ENCODE measurements at places on chromosomes 7 and 10.

- DNase-seq = no peak
Observed at GRCh38 chr10:51072921-51073434, 1.3 kb upstream of the PRKG1 start.

DNA sequence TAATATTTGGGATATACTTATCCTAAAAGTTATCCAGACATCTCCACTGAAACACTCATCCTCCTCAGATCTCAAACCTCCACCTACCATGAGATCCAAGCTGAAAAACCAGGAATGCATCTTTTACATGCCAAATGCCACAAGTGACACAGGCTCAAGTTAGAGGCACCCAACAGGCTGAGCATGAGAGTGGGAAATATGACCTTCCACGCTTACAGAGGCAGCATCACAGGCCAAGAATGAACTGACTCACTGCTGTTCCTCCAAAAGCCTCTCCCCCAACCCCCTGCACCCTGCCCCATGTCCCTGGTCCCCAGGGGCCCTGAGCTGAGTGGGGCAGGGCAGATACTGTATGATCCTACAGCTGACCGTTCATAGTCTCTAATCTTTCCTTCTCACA is 4.8 kb upstream of the MTPAP start:
- no peak for DNase-seq

DNA sequence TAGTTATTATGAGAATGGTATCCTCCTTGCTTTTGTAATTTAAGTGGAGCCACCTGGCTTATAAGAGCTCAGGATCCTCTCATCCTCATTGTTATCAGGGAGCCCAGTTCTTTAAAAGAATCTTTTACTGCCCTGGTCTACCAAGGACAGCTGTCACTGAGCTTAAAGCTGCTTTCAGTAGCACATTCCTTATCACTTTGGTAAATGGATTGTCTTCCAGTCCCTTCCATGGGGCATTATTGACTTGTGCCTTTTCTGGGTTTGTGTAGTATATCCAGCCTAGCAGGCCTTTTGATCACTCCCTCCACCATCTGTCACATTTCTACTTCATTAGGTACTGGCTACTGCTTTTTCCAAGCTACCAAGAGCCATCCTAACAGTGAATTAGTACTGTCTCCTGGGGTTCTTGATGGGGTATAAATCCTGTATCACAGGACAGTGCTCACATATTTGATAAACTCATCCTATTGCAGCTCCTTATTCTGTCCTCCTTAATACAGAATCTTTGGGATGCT is 208.9 kb downstream of the TMEM26 start:
- no peak for DNase-seq

GRCh38 chr7:119270045-119270464 is 1002.9 kb upstream of the KCND2 start:
- DNase-seq = no peak

- no peak for DNase-seq
Observed at GRCh38 chr10:6267941-6268340, 65.2 kb downstream of the PFKFB3 start.

- DNase-seq = no peak
Observed at GRCh38 chr7:76428868-76429805, 4.4 kb downstream of the ZP3 start.

- no peak for DNase-seq
Observed at GRCh38 chr10:101014966-101015581, 15.5 kb downstream of the LZTS2 start.

GRCh38 chr7:38020121-38020785 is 99.8 kb downstream of the EPDR1 start:
- no peak for DNase-seq

- no peak for DNase-seq
Observed at GRCh38 chr7:108402865-108403264, 53.4 kb downstream of the NRCAM start.

DNA sequence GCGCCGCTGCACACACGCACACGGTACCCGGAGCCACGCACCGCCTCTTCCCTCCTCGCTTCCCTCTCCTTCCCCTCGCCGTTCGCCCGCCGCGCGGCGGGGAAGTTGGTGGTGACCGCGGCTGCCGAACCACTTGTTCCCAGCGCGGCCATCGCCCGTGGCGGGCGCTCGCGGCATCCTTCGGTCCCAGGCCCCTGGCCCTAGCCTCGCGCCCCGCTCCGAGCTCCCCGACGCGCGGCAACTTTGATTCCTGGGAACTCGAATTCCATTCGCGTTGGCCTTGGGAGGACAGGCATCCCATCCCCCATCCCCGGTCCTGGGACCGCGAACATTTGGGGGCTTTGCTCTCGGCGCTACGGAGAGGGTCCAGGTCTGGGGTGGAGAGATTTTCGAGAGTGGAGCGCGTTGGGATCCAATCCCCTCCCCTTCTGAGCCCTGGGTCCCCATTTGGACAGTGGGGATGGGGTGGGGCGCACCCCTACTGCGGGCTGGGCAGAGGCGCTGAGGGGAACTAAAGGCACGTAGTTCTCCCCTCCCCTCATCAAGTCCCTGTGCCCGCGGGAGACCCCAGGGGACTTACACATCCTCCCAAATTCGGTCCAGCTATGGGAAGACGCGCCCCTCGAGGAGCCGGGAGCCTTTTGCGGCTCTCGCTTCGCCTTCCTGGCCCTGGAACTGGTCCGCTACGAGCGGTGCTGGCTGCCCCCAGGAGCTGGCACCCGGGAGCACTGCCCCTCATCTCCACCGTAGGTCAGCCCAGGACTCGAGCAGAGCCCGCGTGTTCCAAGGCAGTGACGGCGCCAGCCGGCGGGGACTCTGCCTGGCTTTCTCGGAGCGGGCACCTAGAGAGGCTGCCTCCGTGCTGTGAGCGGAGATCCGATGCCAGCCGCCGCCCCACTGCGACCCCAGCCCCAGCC is 834 bp downstream of the CDH23 start:
- DNase-seq = no peak

Measured in T-helper 22 cell (primary cell).